ENCODE measurements at places on chromosomes 6 and 20.

DNA sequence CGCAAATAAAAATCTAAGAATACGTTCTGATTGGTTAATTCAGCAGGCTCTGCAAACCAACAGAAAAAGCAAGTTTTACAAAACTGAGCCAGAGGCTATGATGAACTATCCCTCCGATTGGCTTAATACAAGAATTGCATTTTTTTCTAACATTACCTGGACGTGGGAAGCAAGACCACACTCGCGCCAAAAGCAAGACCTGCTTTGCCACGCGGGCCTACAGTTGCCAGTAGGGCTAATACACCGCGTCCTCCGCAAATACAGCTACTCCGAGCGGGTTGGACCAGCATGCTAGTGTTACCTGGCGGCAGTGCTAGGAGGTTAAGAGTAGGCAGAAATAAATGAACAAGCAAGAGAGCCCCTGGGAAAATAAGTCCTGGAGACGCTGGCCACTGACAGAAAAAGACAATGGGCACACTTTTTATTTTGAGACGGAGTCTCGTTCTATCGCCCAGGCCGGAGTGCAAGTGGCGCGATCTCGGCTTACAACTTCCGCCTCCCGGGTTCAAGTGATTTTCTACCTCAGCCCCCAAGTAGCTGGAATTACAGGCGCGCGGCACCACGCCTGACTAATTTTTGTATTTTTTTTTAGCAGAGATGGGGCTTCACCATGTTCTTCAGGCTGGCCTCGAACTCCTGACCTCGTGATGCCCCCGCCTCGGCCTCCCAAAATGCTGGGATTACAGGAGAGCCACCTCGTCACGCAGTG, 131.9 kb upstream of the BTN3A2 start:
- DNase-seq = no peak

GRCh38 chr6:111605100-111605751, 452 bp downstream of the TRAF3IP2 start:
- no peak for DNase-seq

- DNase-seq = no peak
Observed at GRCh38 chr6:33441457-33441856, 12.9 kb upstream of the ZBTB9 start.

GRCh38 chr6:110296241-110297025, 61.7 kb downstream of the METTL24 start:
- no peak for DNase-seq

DNA sequence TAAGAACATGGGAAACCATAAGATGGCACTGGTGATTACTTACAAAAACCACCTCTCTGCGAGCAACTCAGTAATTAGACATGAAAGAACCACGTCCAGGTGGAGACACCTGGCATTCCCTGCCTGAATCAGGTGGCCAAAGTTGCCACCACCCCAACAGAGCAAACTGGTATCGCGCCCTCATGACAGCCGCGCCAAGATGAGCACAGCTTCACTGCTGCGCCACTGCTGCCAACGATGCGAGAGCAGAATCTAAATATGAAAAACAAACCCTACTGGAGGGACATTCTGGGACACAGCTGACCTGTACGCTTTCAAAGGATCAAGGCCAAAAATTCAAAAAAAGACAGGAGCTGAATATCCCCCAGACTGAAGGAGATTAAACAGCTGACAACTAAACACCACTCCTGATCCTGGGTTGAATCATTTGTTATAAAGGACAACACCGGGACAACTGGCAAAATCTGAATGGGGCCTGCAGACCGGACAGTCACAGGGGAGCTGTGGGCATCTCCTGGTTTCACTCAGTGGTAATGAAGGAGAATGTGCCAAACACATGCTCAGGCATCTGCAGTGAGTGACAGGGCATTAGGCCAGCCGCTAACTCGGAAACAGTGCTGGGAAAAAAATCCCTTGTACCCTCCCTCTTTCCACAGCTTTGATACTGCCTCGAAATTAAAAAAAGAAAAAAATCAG, 17.4 kb downstream of the CST7 start:
- no peak for DNase-seq

DNA sequence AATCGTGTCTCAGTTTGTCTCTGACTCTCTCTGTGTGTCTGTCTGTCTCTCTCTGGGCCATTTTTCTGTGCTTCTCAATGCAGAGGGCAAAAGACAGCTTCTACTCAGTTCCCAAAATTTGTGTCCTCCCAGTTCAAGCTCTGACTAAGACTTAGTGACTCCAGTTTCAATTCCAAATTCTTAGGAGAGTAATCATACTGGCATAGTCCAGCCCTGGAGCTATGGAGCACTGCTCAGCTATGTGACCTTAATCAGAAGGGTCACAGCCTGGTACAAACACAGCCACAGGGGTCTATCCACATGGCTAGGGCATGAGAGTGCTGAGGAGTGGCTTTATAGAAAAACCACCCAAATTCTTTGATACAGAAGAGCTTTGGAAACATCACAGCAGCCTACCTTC, 91.9 kb downstream of the FOXF2 start:
- no peak for DNase-seq
